ENCODE measurements at places on chromosomes 6 and 20. TPM values are rescaled to one million over a fixed set of nuclear protein-coding genes. Genes with fewer than 3 reads are reported as not detected.
A peak's percentile ranks its signal among the peaks of the same experiment; 100 is the strongest.

- no peak overlapping the region for H3K4me3 ChIP-seq
- no peaks in the 10 kb centered on the region for H3K4me1 ChIP-seq
- H3K27ac ChIP-seq: no peak overlapping the region
- no peak for DNase-seq
- no peaks in the 10 kb centered on the region for H3K27me3 ChIP-seq
Measured at GRCh38 chr20:9741996-9742395, 96.9 kb downstream of the PAK5 start.

DNA sequence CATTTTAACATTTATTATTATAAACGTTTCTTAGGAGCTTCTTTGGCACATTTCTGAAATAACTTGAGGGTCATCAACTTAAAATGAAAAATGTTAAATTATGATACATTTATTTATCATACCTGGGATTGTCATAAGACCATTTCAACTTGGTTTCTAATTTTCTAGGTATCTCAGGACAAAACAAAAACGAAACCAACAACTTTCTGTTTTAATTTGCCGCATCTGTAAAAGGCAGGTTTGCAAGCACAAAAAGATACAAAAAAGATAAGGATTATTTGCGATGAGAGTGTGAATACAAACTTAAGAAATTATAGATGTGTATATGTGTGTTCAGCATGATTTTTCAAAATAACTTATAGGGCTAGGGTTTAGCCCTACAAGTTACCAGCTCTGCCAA, 395.0 kb upstream of the RUNX2 start:
- no peak for DNase-seq
- no peaks in the 10 kb centered on the region for H3K27me3 ChIP-seq
- H3K27ac ChIP-seq: no peak overlapping the region
- H3K4me3 ChIP-seq: no peak overlapping the region
- H3K4me1 ChIP-seq: no peaks in the 10 kb centered on the region

Gene WFDC12
- polyA plus RNA-seq: not detected

Gene MEI4
- polyA plus RNA-seq: 0.10 TPM

DNA sequence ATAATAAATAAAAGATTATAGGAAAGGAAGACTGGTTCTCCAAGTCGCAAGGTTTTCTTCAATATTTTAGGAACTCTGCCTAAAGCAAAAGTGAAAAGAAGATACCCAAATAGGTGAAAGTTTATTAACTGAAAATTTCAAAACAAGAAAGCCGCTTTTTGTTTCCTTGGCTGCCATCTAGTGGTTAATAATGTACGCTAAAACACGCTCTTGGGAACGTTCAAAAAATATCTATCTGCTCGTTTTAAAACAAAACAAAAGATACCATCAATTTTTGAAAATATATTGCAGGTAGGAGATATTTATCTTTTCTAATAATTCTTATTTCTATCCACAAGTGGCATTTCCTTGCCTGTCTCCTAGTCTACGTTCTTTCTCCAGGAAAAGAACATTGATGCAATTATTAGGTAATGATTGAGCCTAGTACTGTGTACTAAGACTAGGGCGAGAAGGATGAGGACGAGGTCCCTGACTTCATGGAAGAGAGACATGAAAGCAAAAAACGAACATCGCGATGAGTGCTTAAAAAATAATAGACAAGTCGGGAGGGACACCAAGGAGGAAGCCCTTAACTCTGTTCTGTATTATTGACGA, 97.2 kb downstream of the SPTLC3 start:
- no peak overlapping the region for H3K27ac ChIP-seq

DNA sequence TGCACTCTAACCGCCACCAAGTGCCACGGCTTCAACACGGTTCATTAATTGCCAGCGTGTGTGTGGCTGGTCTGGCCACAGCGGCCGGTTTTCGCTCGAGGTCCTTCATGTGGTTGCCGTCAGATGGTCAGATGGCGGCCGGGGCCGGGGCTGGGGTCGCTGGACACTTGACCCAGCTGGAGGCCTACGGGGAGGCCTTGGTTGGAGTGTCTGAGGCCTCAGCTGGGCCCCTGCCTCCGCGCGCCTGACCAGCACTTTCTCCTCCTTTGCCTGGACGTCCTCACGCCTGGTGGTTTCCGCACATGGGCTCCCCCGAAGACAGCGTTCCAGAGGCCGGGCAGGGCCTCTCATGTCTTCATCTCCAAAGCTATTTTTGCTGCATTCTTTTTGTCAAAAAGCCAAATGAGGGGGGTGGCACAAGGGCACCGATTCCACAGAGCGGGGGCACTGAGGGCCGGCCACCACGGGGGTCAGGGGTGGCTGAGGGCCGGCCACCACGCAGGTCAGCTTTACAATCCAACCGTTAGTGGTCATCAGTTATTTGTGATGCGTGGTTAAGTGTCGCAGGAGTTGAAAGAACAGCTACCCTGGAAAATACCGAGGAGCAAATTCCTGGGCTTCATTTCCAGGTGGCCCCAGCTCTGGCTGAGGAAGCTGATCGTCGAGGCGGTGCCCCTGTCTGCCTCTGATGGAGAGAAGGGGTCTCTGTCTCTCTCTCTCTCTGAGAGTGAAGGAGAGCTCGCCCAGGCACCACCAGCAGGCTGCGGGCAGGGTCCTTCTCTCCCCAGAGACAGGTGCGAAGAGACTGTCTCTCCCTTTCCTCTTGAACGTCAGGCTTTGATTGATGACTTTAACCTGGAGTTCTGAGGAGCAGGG, 50.5 kb upstream of the FRMD1 start:
- H3K4me3 ChIP-seq: no peak overlapping the region
- H3K27me3 ChIP-seq: no peaks in the 10 kb centered on the region
- H3K4me1 ChIP-seq: peaks cover 4% of the 10 kb centered on the region
- H3K36me3 ChIP-seq: no peaks in the 10 kb centered on the region

GRCh38 chr6:7201732-7202541, 94.2 kb downstream of the RREB1 start:
- H3K27me3 ChIP-seq: no peaks in the 10 kb centered on the region
- no peak overlapping the region for H3K4me3 ChIP-seq
- H3K36me3 ChIP-seq: peaks cover 23% of the 10 kb centered on the region
- H3K27ac ChIP-seq: peak overlapping the region; percentile 75

DNA sequence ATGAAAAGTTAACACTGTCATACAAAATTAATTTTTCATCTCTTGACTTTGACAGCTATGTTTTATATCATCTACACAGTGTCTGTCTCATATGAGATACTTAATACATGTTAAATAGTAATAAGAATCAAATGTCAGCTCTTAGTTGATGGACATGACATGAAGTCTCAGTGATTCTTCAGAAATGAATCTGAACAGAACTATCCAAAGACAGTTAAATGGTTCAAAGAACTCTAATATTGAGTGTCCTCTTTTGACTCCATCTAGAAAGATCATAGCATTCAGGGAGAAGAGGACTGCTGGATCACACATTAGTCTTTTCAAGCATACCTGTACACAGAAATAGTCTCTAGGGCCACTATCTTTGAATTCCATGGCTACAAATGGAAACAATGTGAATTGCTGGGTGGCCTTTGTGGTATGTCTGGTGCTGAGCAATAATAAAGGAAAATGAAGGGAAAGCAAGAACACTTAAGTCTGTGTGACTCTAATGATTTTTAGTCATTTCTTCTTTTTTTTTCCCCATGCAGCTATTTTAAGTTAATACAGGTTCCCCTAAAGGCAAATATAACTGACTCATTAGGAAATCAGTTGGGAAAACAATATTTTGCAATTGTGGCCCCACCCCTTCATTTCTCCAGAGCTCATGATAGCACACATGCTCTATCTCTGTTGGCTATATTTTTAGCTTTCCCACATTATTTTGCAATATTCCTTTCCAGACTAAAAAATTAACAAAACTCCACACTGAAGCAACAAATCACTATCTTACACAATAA, 367.5 kb downstream of the GRIK2 start:
- no peak overlapping the region for H3K27ac ChIP-seq
- DNase-seq: no peak

Gene CRISP3
- 0.33 TPM for polyA plus RNA-seq

DNA sequence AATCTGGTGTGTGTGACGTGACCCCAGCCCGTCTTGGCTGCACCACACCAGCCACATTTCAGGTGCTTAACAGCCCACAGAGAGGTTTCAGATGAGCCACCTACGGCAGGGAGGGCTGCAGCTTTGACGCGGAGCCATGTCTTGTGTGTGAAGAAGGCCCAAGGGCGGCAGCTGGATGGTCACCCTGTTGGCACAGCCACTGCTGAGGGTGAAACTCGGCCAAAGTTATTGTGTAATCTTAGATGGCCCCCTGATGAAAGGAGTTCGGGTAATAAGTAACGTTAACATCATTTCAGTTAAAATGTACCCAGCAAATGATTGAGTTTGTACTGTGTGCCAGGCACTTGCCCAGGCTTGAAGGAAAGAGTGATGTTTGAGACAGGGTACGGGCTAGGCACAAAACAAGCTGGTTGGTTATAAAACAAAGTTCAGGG, 97.2 kb downstream of the SSR1 start:
- peaks cover 67% of the 10 kb centered on the region for H3K36me3 ChIP-seq
- H3K27me3 ChIP-seq: no peaks in the 10 kb centered on the region
- DNase-seq: no peak
- no peak overlapping the region for H3K4me3 ChIP-seq
- peaks cover 52% of the 10 kb centered on the region for H3K4me1 ChIP-seq

DNA sequence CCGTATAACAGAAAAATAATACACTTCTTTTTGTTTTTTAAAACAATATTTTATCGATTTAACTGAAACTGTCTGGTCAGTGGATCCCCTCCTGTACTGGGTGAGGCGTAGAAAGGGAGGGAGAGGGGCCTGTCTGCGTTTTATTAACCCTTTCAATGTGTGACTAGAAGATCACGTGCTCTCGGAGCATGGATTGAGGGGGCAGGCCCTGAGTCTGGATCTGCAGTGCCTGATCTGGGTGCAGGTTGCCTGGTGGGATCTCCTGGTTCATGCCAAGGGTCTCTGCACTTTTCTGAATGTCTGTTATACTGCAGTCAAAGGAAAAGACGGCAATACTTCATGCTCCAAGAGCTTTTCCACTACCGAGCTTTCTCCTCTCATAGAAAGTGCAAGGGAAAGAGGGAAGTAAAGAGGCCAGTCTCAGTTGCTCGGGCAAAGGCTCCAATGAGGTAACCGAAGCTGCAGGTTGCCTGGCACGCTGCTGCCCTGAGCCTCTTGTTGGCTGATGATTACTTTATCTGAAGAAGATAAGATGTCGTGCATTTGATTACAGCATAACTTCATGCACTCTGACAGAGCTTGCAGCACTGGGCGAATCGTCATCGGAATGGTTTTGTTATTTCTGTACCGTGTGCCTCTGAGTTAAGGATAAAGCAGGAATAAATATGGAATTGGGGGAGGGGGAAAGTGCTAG, 167.5 kb upstream of the PMEPA1 start:
- DNase-seq: no peak
- H3K27ac ChIP-seq: no peak overlapping the region
- no peaks in the 10 kb centered on the region for H3K4me1 ChIP-seq
- H3K4me3 ChIP-seq: no peak overlapping the region
- no peaks in the 10 kb centered on the region for H3K27me3 ChIP-seq

GRCh38 chr6:84282550-84282949, 55.1 kb upstream of the CEP162 start:
- no peaks in the 10 kb centered on the region for H3K4me1 ChIP-seq
- no peak overlapping the region for H3K4me3 ChIP-seq
- no peak overlapping the region for H3K27ac ChIP-seq
- H3K27me3 ChIP-seq: no peaks in the 10 kb centered on the region
- DNase-seq: no peak

GRCh38 chr6:15296735-15297134, 50.9 kb downstream of the JARID2 start:
- H3K4me1 ChIP-seq: peaks cover 72% of the 10 kb centered on the region
- no peak overlapping the region for H3K4me3 ChIP-seq
- no peaks in the 10 kb centered on the region for H3K36me3 ChIP-seq
- no peaks in the 10 kb centered on the region for H3K27me3 ChIP-seq

GRCh38 chr20:1144401-1145172, 26.2 kb downstream of the PSMF1 start:
- no peak overlapping the region for H3K27ac ChIP-seq
- H3K27me3 ChIP-seq: no peaks in the 10 kb centered on the region
- H3K4me3 ChIP-seq: no peak overlapping the region
- no peaks in the 10 kb centered on the region for H3K36me3 ChIP-seq
- DNase-seq: no peak

Gene ADGRF5
- polyA plus RNA-seq: 169 TPM

DNA sequence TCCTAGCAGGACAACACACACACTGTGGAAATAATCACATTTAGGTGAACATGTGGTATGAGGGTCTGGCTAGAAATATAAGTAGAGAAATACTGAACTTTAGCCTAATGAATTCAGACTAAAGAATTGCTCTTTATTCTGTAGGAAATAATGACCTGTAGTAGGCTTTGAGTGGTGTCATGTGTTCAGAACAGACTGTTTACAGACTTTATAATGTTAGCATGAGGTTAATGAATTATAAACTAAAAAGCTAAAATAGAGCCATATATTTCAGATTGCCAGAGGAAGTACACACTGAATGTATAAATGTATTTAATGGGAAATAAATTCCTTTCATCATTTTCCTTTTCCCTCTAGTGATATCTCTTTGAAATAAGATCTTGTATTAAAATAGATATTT, 669.5 kb upstream of the EPHA7 start:
- no peak overlapping the region for H3K27ac ChIP-seq
- DNase-seq: no peak
- H3K27me3 ChIP-seq: no peaks in the 10 kb centered on the region
- H3K36me3 ChIP-seq: no peaks in the 10 kb centered on the region
- no peaks in the 10 kb centered on the region for H3K4me1 ChIP-seq

GRCh38 chr6:17672064-17672718, 34.5 kb downstream of the NUP153 start:
- no peaks in the 10 kb centered on the region for H3K36me3 ChIP-seq
- no peaks in the 10 kb centered on the region for H3K27me3 ChIP-seq
- no peak overlapping the region for H3K4me3 ChIP-seq
- no peak overlapping the region for H3K27ac ChIP-seq
- DNase-seq: no peak

Gene SYNDIG1
- polyA plus RNA-seq: 5.7 TPM

DNA sequence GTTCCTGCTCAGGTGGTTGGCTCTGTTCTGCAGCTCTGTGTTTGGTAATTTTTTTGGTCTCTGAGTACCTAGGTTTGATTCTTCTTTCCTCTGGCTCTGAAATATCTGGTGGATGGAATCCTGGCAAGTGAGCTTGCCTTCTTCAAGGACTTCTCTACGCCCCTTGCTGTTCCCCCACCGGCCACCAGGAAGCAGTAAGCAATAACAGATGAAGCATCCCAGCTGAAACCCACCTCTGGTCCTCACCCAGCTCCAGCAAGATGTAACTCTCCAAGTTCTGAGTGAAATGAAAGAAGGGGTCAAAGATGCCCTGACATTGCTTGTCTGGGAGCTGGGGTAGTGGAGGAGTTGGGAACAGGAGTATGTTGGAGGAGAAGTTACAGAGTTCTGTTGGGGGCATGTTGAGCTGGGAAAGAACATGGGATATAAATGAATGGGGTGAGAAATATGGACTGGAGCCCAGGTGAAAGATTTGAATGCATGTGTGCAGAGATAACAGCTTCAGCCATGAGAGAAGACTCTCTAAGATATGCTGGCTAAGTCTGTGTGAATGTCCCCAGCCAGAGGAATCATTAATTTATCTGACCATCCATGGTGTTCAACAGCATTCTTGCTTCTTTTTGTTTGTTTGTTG, 51.3 kb upstream of the GLP1R start:
- no peak overlapping the region for H3K4me3 ChIP-seq
- DNase-seq: no peak
- no peaks in the 10 kb centered on the region for H3K36me3 ChIP-seq
- no peak overlapping the region for H3K27ac ChIP-seq

Gene IPCEF1
- polyA plus RNA-seq: 5.8 TPM
